ENCODE measurements at places on chromosomes 4 and X.

GRCh38 chr4:25628451-25628850 lies 27.2 kb upstream of the SLC34A2 start:
- DNase-seq = no peak

GRCh38 chr4:3307060-3307459 lies 14.2 kb downstream of the RGS12 start:
- no peak for DNase-seq

DNA sequence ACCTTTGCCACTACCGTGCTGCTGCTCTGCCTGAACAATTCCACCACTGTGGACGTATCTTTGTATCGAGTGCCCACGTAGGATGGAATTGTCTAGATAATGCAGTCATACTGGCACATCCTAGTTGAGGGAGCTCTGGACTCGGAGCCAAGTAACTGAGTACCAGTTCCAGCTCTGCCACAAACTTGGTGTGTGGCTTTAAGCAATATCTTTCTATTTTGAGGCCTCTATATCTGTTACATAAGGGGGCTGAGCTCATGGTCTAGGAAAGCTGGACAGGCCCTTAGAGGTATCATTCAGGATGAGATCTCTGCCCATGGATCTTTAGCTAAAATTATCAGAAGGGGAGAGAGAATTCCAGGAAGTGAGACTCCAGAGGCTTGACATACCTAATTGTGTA lies 12.4 kb downstream of the GABRE start:
- DNase-seq = no peak

DNA sequence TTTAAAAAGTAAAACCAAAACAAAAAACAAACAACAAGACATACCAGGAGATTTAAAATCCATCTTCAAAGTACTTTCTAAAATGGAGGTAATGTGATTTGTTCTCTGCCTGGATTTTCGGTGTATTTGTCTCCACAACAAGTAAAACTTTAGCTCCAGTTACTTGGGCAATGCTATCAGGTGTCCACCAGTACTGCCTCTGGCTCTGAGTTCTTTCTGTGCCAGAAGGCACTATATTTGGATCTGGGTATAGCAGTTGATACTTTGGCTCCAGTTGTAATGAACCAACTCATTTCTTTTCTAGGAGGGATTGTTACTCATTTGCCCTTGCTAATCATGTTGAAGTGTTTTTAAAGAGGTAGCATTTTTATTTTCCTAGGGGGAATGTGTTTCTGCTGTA lies 9.5 kb upstream of the PDLIM5 start:
- no peak for DNase-seq

GRCh38 chr4:46124773-46125413 lies 1.0 kb upstream of the GABRG1 start:
- no peak for DNase-seq

DNA sequence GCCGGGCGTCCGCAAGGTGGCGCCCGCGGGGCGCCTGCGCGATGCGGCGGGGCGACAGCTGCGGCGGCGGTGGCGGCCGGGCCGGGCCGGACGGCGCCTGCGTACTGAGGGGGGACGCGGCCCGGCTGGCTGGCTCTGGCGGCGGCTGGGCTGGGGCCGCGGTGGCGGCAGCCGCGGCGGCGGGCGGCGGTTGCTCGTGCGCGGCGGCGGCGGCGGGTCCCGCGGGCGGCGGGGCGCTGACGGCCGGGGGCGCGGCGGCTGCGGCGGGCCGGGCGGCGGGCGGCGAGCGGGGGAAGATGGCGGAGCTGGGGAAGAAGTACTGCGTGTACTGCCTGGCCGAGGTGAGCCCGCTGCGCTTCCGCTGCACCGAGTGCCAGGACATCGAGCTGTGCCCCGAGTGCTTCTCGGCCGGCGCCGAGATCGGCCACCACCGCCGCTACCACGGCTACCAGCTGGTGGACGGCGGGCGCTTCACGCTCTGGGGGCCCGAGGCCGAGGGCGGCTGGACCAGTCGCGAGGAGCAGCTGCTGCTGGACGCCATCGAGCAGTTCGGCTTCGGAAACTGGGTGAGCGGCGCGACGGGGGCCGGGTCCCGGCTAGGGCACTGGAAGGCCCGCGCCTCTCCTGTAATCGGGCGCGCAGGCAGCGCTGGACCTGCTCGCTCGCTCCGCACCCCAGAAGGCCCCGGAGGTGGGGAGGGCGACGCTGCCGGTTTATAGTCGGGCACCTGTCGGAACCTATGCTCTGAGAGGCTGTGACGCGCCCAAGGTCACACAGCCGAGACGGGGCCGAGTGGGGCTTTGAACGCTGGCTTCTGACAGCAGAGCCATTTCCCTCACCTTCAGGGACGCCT lies at the start of gene TADA2B:
Gene TADA2B (plus strand): TSS at position 89 of the 853 bp plus-strand sequence. CDS start 208 bp downstream, at position 297.
- DNase-seq = peak; percentile 45

GRCh38 chrX:50117476-50117875 lies 83.3 kb downstream of the AKAP4 start:
- DNase-seq = no peak

DNA sequence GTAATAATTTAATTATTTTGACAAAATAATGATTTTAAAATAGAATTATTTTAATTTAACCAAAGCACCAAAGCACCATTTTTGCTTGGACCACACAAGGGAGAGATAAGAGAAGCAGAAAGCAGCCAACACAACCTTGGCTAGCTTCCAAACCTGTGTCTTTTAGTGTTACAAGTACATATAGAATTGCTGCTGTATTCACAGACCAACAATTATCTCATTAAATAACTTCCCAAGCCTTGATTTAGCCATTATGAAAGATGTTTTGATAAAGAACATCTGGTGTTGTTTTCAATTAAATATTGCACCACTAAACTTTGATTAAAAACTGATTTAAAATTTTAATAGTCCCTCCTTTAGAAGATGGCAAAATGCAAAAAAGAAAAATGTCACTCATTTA lies 14.0 kb upstream of the IGFBP7 start:
- no peak for DNase-seq
